Stimulated activated CD8-positive, alpha-beta memory T cell treated with anti-CD3 and anti-CD28 coated beads, Interleukin-7, amount 100 ng/mL, for 4 hours (primary cell): ENCODE measurements at places on chromosomes 12 and 14.

- no peak for DNase-seq
Measured at GRCh38 chr12:30437616-30438015, 258.1 kb downstream of the IPO8 start.

- no peak for DNase-seq
Measured at GRCh38 chr14:30573966-30574365, 15.0 kb downstream of the G2E3 start.

DNA sequence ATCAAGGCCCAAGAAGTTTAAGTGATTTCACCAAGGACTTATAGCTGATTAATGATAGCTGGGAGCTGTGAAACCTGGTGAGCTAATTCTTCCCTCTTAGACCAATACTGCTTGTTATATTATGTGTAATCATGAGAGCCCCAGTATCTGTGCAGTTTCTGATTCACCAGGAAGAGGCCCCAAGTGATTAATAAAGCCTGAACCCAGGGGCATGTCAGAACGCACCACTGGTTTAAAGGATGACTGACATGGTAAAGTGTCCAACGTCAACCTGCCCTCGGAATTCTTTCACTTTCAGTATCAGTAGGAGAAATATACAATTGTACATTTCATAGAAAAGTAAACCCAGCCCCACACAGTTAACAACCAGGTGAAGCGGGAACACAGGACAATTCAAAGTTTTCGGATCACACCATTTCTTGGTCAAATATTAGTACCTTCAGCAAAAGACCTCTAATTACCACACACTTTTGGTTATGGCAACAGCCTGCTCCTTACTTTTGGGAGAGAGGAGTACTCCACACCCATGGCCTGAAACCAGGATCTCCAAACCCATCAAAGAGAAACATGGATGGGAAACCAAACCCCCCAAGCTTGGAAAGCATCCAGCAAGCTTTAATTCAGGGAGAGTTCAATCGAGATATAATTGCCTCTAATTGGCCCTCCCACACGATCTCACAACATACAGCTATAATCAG lies 28.5 kb downstream of the TMCC3 start:
- DNase-seq: no peak

DNA sequence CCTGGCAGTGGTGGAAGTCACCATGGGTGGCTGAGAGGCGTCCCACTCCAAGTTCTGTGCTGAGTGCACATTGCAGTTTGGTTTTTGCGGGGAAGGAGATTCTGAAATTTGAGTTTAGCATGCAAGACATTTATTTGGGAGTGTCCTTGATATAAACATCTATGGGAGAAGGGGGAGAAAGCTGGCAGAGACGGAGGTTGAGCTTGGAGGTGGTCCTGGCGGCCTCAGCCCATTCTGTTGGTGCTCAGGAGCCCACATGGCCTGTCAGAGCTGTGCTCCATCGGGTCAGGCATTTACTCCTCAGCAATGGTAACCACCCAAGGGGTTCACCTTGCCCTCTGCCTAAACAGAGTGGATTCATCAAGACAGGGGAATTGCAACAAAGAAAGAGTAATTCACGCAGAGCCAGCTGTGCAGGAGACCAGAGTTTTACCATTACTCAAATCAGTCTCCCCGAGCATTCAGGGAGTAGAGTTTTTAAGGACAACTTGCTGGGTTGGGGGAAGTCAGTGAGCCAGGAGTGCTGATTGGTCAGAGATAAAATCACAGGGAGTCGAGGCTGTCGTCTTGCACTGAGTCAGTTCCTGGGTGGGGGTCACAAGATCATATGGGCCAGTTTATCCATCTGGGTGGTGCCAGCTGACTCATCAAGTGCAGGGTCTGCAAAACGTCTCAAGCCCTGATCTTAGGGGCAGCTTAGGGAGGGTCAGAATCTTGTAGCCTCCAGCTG lies 323.3 kb upstream of the TMEM132C start:
- no peak for DNase-seq

DNA sequence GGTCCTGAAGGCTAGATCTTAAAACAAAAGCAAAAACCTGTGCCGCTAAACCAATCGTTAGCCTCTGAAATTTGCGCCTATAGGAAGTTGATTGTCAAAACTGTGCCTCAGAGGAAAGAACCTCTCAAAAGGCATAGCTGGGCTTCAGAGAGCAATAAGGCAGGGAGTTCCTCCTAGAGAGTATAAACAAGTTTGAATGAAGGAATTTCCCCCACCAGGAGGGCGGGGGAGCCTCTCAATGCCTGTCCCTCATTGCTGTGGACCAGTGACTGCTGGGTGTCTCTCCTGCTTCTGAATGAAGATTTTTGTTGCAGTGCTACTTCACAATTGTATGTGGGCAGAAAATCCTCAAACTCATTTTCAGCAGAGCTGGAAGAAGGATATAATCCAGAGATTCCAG lies 88.6 kb downstream of the KCNK10 start:
- no peak for DNase-seq

- DNase-seq: no peak
Measured at GRCh38 chr12:2539938-2540337, 254.8 kb upstream of the FKBP4 start.

DNA sequence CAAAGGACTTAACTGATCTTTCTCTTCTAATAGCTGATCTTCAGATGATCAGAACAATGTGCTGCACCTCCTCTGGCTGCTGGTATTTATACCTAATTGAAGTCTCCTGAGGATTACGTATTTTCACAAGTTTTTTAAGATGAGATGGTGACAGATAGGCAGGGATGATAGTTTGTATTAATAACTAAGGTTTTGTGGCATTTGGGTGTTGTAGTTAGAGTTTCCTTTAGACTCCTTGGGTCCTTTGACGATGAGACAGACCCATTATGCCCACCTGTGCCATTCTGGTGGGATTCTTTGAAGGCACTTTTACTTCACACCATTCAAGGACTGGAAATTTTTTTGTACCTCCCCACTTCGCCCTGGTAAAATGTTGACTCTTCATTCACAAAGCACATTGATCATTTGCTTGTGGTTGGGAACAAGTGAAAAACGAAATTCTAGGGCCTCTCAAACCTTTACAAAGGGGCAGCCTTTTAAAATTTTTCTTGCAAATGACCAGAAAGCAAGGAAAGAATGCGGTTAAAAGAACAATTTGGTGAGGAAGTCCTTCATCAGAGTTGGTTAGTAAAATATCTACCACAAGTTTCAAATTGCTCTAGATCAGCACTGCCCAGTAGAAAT lies at the start of gene IFNG:
Gene IFNG (minus strand): TSS at position 60 of the 624 bp plus-strand sequence. CDS start 125 bp downstream, outside the sequence.
- no peak for DNase-seq

DNA sequence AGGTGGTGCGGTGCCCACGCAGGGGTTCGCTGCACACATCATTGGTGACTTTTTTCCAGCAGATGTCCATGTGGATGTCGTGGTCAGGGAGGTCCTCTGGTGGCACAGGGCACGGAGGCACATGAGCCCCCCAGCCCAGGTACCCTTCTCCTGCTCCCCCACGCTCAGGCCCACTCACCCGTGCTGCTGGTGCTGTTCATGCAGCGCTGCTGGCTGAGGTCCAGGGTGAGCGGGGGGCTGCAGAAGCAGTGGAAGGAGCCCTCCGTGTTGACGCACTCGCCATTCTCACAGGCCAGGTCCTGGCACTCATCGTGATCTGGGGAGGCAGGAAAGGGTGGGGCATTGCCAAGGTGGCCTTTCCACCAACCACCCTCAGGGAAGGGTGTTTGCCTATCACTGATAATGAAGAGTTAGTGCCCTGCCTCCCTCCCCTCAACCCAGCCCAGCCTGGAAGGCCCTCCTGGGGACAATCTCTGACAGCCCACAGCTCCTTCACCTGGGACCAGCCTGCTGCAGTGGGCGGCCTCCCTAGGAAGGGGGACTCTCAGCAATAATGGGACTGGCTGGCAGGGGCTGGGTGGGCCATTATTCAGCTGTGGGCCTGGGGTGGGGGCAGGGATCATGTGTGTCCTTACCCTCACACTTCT lies 9.8 kb downstream of the ISCA2 start:
- DNase-seq: no peak

DNA sequence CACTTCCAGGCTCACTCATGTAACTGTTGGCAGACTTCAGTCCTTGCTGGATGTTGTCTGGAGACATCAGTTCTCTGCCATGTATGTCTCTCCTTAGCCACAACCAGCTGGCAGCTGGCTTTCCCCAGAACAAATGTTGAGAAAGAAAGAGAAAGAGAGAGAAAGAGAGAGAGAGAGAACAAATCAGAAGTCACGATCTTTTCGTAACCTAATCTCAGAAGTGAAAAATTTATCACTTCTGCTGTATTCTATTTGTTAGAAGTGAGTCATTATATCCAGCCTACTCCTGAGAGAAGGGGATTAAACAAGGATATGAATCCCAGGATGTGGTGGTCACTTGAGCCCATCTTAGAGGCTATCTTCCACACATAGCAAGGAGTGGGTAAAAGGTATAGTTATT lies 101.2 kb downstream of the BTG1 start:
- DNase-seq: no peak

DNA sequence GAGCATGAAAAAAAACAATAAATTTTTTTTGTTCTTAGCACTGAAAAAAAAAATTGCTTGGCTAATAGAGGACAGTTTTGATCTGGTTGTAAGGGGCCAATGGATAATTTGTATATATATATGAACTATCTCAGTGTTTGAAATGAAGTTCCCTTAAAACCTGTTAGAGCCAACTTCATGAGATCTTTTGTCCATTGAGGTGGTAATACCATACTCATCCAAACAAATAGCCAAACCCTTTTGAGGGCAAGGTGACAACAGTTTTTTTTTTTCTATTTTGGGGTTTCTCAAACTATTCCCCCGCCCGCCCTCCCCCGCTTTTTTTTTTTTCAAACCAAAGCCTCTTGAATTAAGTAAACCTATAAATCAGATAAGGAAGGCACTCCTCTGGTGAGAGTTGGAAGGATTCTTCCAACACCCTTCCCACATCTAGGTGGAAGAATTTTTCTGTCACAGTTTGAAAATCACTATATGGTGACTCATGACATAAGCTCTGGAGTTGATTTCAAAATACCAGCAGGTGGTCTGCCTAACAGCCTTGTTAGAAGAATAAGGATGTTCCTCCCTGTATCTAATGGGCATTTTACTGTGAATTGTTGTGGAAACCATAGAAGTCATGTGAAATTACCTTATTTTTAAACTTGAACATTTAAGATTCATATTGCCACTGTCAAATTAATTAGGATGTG lies 10.2 kb downstream of the ARHGAP5 start:
- DNase-seq: no peak

- DNase-seq: no peak
Measured at GRCh38 chr14:34299360-34299759, 162.7 kb downstream of the SPTSSA start.

DNA sequence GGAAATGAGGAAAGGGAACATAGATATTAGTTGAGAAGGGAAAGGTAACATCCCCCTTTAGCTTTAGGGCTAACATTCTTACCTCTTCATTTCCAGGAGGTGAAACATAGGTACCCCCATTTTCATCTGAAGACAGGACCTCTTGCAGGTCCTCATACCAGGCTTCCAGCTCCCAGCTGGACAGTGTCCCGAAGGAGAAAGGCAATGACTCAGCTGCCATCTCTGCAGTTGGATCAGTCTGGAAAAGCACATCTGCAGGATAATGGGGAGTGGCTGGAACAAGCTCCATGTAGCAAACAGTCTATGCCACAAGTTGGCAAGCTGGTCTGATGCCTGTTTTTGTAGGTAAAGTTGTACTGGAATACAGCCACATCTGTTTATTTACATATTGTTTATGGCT lies 3.1 kb downstream of the DDIT3 start:
- no peak for DNase-seq

DNA sequence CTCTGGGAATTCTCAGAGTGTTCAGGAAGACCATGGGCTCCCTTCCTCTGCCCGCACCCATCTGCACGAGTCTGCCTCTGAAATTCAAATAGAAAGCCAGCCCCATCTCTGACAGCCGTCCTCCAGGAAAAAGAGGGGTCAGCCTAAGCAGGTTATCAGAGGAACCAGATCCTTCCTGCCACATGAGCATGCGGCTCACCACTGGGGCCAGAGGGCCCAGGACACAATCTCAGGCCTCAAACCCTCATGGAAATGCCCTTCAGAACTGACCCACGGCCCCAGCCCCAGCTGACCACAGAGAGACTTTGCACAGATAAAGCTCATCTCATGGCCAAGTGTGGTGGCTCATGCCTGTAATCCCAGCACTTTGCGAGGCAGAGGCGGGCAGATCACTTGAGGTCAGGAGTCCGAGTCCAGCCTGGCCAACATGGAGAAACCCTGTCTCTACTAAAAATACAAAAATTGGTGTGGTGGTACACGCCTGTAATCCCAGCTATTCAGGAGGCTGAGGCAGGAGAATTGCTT lies 23.2 kb downstream of the PXN start:
- DNase-seq: no peak

DNA sequence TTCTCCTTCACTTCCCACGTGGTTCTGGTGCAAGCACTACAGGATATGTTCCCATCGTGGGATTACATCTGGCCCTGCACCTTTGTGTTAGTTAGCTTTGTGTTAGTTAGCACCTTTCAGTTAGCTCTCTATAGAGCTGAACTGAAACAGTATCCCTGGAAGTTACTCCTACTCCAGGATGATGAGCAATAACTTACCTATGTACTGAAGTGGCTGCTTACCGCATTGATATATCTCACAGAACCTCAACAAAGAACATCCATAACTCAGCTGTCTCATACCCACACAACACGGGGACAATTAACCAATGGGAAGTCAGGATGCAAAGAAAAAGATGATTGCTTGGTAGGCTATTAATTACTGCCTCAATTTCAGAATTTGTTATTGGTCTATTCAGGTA lies 146.6 kb downstream of the ASCL4 start:
- DNase-seq: no peak

- no peak for DNase-seq
Measured at GRCh38 chr14:73014105-73014504, 12.8 kb downstream of the ZFYVE1 start.

GRCh38 chr12:64669270-64669842 lies 59.1 kb downstream of the RASSF3 start:
- peak; percentile 29 for DNase-seq

- no peak for DNase-seq
Measured at GRCh38 chr14:104874110-104874531, 9.1 kb downstream of the CEP170B start.

- DNase-seq: no peak
Measured at GRCh38 chr14:68630081-68630571, 162.7 kb downstream of the ZFP36L1 start.

DNA sequence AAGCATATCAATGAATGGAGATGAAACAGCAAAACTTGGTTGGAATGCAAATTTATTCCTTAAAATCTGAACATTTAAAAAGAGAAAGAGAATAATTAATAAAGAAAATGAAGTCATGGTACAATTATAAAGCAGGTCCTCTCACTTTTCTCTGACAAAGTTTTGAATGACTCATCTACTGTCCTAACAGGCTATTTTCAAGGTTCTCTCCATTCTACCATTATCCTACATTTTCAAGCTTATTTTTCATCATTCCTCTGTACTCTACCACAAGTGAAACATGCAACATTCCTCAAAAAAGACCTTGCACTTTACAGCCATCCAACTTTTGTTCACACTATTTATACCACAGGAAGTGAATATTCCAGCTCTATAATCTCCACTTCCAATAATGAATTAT lies 36.9 kb upstream of the AP4S1 start:
- no peak for DNase-seq
